ENCODE measurements at places on chromosomes 5 and 9.
A peak's percentile ranks its signal among the peaks of the same experiment; 100 is the strongest.

GRCh38 chr9:70924895-70925547 is 196.4 kb downstream of the TRPM3 start:
- peak; percentile 90 for DNase-seq

- no peak for DNase-seq
These were observed 73.3 kb upstream of the TBC1D2 start for GRCh38 chr9:98328770-98329169.

DNA sequence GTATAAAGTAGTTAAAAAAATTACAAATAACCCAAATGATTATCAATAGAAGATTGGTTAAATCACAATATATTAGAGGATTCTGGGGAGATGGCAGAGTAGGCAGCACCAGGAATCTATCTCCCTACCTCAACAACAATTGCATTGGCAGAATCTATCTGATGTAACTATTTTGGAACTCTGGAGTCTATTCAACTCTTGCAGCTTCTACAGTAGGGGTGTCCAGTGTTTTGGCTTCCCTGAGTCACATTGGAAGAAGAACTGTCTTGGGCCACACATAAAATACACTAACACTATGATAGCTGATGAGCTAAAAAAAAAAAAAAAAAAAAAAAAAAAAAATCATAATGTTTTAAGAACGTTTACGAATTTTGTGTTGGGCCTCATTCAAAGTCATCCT is 29.2 kb upstream of the ECM2 start:
- peak; percentile 89 for DNase-seq

DNA sequence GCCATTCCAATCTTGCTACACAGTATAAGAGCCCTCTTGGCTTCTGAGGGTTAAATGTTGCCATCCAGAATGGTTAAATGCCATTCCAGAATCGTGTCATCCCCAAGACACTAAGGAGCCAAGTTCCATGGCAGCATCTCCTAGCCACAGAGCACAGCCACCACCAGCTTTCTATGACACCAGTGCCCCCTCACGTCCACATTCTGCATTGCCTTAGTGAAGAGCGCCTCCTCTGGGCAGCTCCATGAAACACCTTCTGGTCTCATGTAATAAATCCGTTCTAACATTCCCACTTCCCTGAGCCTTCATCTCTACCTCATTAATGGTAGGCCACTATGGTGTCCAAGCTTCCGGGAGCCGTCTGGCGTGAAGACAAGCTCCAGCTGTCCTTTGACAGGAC is 12.4 kb downstream of the CBY3 start:
- peak; percentile 36 for DNase-seq

GRCh38 chr5:1523793-1524480 is at the start of gene LPCAT1:
Gene LPCAT1 (minus strand): TSS chr5:1523960. CDS start chr5:1523844, 116 bp downstream.
- peak; percentile 89 for DNase-seq

GRCh38 chr5:38445374-38446028 is 110.9 kb downstream of the LIFR start:
- DNase-seq = peak; percentile 52

DNA sequence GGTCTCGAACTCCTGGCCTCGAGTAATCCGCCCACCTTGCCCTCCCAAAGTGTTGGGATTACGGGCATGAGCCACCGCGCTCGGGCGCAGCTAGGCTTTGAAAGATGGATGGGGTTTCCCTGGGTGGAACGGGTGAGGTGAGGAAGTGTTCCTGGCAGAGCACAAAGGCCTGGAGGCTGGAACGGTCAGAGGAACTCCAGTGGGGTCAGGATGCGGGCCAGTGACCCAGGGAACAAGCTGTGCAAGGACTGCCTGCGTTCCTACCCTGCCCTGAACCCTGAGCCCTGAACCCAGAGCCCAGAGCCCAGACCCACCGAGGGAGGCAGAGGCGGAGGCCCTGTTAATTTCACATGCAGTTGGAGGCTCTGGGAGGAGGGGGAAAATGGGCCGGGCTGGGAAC is 23.4 kb downstream of the NCS1 start:
- DNase-seq = no peak

- no peak for DNase-seq
These were observed 21.0 kb upstream of the PTPRD start for GRCh38 chr9:10633785-10634184.

DNA sequence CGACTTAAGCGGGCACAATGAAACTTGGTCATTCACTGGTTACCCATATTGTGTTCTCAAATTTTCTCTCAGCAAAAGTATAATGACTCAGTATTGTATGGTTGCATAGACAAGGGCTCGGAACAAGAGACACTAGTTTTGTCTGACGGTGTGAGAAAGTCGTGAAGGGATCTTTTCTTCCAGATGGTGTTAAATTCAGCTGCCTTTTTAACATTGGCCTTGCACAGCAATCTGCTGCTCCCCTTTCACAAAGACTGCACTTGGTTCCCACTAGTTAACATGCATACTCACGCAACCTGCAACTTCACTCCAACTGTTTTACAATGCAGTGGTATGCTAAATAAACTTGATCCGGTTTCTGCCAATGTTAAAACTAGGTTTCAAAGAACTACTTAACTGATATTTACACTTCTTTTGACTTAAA is 219.2 kb downstream of the MEF2C start:
- no peak for DNase-seq

- no peak for DNase-seq
These were observed 11.4 kb downstream of the KYAT1 start for GRCh38 chr9:128870128-128870940.

- no peak for DNase-seq
These were observed 207.2 kb upstream of the DAPK1 start for GRCh38 chr9:87290241-87291052.

DNA sequence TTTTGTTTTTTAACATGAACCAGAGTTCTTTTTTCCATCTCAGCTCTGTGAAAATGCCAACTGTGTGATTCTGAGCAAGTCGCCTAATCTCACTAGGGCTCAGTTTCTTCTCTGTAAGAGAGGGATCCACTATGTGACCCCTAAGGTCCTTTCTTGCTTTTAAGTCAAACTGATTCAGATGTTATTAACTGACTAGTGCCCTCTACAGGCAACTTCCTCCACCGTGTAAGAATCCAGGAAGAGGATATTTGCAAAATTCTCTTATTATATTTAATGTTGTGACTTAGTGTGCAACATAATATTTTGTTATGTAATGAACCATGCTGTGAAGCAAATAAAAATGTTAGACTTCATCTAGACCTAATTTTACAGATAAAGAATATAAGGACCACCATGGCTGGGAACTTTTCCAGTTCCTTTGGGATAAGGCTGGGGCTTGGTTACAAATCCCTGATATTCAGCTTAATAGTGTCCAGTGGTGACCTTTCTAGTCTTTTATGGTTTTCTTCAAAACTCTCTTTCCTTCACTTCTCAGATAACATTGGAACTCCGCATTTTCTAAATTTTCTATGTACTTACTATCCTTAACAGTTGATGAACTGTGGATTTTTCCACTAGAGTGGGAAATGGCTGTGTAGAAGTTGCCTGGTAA is 244.7 kb downstream of the PIK3R1 start:
- DNase-seq = peak; percentile 63
